ENCODE measurements at places on chromosomes 2 and 18.

- DNase-seq: no peak
Observed at GRCh38 chr2:37585295-37585908, 86.0 kb downstream of the CDC42EP3 start.

DNA sequence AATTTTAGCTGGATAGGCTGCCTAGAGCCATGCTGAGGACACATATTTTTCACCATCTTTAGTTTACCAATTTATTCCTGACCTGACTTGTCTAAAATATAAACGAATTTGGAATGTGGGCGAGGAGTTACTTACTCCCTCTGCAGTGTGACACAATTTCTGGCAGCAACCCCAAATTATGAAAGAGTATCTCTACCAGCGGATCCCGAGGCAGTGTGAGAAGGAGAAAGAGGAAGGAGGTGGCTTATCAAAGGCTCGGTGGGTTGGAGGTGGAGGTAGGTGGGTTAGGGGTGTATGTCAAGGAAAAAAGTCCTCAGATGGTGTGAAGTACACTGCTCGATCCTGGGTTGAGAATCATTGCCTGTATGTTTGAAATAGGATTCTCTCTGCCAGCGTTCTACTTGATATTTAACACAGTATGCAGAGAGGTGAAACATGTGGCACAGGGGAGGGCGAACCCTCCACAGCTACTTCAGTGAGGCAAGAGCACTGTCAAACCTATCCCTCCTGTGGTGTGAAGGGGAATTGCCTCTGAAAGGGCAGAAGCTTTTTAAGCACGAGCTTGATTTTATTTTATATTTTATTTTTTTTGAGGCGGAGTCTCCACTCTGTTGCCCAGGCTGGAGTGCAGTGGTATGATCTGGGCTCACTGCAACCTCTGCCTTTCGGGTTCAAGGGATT is 76.0 kb downstream of the RFTN2 start:
- DNase-seq: no peak

DNA sequence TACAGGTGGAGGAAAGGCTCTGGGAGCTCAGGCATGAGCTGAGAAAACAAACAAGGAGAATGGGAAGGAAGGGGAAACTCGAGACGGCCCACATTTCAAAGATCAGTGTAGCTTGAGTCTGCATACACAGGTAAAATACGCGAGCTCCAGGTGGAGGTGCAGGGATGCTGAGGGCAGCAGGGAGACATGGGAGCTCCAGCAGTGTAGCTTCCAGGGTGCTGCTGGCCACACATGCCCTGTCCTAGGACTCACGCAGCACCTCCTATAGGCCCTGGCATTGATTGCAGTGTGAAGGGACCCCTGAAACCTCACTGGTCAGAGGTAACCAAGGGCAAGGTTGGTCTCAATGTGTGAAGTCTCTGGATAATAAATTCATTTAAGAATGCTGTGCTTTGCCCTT is 362.8 kb upstream of the HS6ST1 start:
- no peak for DNase-seq

GRCh38 chr18:58887613-58887963 is 22.9 kb downstream of the ZNF532 start:
- no peak for DNase-seq

DNA sequence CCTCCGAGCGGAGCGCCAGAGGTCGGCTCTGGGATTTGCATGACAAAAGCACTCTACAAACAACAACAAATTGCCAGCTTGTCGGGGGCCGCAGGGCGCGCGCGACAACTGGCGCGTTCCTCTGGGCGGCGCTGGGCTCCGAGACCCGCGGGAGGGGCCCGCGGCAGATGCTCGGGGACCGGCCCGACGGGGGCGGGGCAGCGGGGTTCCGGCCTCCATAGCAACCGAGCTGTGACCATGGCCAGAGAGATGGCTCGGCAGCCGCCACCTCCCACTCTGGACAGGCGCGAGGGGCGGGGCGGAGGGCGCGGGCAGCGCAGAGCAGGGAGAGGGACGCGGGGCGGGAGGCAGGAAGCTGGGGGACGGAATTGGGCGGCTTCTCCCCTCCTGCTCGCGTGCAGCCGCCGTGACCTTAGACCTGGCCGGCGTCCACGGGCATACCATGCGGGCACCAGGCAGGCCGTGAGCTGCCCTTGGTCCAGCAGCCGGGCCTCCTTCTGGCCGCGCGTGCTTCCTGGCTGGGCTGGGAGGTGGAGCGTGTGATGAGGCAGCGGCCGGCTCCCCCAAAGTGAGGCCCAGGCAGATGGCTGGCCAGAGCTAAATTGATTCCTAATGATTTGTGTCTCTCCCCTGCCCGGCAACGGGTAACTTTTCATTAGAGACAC is 171.5 kb downstream of the CELF4 start:
- DNase-seq: peak; percentile 84

DNA sequence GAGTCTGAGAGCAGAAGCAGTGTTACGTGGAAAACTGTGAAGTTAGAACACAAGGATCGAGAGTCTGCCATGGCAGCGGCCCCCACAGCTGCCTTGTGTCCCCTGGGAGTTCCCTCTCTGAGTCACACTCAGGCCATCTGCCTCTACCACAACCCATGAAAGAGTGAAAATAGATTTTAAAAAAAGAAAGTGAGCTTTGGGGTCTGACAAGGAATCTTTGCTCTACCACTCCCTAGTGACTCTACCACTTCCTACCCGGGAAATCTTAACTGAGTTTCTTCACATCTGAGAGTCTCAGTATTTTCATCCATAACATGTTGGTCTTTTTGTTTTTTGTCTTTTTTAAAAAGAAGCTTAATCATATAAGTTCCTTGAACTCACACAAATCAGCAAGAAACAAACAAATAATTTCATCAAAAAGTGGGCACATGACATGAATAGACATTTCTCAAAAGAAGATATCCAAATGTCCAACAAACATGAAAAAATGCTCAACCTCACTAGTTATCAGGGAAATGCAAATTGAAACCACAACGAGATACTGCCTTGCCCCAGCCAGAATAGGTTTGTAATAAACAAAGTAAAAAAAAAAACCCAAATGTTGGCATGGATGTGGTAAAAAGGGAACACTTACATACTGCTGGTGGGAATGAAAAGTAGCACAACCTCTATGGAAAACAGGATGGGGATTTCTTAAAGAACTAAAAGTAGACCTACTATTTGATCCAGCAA is 2.4 kb upstream of the MSGN1 start:
- no peak for DNase-seq

DNA sequence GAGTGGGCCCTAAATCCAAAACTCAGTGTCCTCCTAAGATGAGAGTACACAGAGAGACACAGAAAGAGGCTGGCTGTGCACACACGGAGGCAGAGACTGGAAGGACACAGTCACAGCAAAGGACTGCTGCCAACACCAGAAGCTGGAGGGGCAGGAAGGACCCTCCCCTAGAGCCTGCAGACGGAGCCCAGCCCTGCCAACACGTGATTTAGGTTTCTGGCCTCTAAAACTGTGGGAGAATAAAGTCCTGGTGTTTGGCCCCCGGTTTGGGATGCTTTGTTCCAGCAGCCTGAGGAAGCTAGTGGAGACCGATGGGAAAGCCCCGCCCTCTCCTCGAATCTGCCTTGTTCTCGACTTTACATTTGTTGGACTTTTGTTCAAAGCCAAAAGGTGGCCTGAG is 10.6 kb downstream of the CNDP1 start:
- no peak for DNase-seq

DNA sequence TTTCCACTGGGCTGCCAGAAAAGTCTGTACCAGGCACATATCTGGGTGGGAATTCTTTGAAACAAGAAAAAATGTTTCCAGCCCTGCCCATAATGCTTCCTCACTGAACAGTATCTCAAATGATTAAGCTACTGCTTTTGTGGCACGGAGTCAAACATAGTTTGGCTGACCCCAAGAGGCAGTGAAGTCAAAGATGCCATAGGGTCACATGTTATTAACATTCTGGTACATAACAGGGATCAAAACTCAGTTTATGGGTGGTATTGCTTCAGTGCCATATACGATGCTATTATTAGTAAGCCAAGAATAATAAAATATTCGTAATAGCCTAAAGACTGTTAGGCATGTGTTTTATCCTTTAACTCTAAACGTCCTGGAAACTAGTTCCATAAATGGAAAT is 112.4 kb downstream of the FEZ2 start:
- no peak for DNase-seq

- DNase-seq: no peak
Observed at GRCh38 chr2:71410696-71411095, 42.7 kb upstream of the DYSF start.

DNA sequence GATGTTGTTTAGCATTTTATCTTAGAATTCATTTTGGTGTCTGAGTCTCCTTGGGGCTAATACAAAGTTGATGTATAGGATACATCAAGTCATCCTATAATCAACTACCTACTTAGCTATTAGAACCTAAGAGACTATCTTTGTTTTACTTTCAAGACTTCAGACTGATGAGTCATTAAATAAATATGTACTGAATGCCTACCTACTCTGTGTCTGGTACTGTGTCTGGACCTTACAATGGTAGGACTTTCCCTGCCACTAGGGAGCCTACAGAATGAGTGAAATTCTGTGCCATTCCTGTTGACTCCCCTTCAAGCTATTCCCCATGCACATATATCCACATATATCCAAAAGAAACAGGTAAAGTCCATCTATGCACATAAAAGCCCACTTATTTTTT is 114.5 kb downstream of the ERBB4 start:
- no peak for DNase-seq

DNA sequence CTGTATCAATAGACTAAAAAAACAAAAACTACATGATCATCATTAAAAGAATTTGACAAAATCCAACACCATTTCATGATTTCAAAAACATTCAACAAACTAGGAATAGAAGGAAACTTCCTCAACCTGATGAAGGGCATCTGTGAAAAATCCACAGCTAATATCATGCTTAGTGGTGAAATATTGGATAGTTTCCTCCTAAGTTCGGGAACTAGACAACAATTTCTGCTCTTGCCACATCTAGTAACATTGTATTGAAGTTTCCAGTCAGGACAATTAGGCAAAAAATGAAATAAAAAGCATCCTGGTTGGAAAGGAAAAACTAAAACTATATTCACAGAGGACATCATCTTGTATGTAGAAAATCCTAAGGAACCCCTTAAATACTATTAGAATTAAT is 34.8 kb downstream of the TNS1 start:
- no peak for DNase-seq

- peak; percentile 92 for DNase-seq
Observed at GRCh38 chr2:188788621-188789020, 185.6 kb upstream of the COL3A1 start.

GRCh38 chr2:122886479-122887145 is 1131.2 kb downstream of the TSN start:
- DNase-seq: no peak

DNA sequence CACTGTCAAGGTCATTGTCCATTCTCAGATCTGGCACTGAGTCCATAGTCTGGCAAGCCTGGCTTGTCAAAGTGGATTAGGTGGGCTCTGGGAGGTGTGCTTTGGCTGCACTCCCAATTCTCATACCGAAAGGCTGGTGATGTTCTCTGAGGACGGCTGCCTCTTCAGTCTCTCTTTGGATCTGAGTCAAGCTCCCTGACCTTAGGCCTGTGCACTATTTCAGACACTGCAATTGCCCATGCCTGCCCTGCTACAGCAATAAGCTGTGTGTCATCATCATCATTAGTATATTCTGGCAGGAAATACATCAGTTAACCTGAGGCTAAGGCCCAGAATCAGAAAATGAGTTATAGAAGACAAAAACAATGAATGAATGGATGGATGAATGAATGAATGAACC is 1.6 kb upstream of the SLC5A7 start:
- DNase-seq: no peak

- DNase-seq: no peak
Observed at GRCh38 chr18:26225022-26225693, 1.1 kb upstream of the TAF4B start.

- no peak for DNase-seq
Observed at GRCh38 chr18:73688851-73689711, 458.6 kb downstream of the FBXO15 start.

GRCh38 chr18:60311676-60312360 is 60.8 kb downstream of the MC4R start:
- DNase-seq: no peak

- no peak for DNase-seq
Observed at GRCh38 chr2:128457716-128458115, 139.0 kb upstream of the HS6ST1 start.

DNA sequence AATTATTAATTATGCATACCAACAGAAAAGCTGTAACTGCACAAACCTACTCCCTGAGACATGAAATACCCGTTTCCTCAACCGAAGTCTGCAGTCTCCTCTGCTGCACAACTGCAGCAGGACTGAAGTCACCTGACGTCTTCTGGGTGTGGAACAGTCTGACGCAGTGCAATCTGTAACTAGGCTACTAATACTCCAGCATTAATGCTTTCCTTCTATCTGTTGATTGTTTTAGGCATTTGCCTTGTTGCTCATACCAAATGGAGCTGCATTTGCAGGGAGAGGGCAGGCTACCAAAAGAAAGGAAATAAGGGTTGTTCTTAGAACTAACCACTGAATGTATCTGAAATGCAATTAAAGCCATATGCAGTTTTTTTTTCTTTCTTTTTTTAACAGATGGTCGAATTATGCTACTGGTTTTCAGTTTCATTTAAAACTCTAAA is 40.1 kb downstream of the RTN4 start:
- peak; percentile 53 for DNase-seq

DNA sequence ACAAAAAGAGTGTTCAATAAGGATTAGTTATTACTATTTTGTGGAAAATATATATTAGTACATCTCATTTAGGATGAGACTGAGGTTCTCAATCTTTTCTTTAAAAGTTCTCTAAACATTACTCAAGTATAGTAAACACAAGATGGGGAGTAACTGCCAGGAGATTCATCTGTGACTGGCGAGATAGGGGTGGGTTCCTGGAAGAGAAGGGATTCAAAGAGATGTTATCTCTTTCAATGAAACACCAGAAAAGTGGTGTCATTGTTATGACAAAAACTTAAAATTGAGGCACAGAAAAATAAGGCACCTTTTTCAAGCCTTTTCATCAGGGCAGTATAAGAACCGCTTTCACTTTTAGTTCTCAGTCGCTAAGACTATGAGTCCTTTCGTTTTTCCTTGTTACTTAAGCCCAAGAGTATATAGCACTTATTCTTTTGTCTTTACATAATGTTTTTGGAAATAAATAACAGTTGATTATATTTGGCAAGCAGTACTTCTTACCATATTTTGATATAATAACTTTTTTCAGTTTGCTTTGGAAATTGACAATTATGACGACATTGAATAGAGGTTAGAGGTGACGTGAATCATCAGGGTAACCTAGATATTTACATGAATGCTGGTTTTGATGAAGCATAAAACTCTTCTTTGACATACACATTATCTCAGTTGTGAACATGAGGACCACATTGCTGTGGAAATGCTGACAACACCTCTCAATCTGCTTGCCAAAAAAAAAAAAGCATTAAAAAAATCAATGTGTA is 393.9 kb upstream of the TCF4 start:
- DNase-seq: no peak

- DNase-seq: peak; percentile 84
Observed at GRCh38 chr2:191811807-191812602, 34.9 kb downstream of the CAVIN2 start.

Measured in muscle of arm (tissue), 14 donors.